ENCODE measurements at places on chromosomes 2 and 18.

- no peak for ATAC-seq
Observed at GRCh38 chr18:36650906-36651305, 177.9 kb downstream of the TPGS2 start.

- ATAC-seq, result no peak
Observed at GRCh38 chr2:128496700-128497099, 178.0 kb upstream of the HS6ST1 start.

DNA sequence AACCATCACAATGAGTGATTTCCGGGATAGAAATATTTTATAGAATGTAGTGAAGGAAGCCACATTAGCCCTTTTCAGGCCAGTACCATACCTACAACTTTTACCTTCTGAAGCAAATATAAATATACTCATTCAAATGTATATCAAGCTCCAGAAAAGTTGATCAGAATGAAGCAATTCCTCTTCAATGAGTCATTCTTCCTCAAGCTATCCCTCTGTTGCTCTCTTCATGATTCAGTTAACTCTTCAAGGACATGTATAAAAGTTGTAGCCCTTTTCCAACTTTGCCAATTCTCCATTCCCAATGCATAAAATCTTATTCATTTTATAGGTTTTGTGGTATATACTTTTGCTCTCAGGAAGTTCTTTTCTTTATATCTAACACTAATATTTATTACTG is 242.1 kb upstream of the RGPD4 start:
- peak; percentile 74 for ATAC-seq

- ATAC-seq, result no peak
Observed at GRCh38 chr2:171320731-171321130, 113.1 kb downstream of the METTL8 start.

- ATAC-seq, result no peak
Observed at GRCh38 chr2:219018286-219018685, 23.0 kb downstream of the CFAP65 start.

GRCh38 chr18:10089881-10090280 is 176.1 kb downstream of the VAPA start:
- no peak for ATAC-seq

GRCh38 chr2:88220718-88221117 is 50.6 kb downstream of the THNSL2 start:
- no peak for ATAC-seq

GRCh38 chr2:172550419-172550818 is 5.5 kb upstream of the PDK1 start:
- no peak for ATAC-seq

DNA sequence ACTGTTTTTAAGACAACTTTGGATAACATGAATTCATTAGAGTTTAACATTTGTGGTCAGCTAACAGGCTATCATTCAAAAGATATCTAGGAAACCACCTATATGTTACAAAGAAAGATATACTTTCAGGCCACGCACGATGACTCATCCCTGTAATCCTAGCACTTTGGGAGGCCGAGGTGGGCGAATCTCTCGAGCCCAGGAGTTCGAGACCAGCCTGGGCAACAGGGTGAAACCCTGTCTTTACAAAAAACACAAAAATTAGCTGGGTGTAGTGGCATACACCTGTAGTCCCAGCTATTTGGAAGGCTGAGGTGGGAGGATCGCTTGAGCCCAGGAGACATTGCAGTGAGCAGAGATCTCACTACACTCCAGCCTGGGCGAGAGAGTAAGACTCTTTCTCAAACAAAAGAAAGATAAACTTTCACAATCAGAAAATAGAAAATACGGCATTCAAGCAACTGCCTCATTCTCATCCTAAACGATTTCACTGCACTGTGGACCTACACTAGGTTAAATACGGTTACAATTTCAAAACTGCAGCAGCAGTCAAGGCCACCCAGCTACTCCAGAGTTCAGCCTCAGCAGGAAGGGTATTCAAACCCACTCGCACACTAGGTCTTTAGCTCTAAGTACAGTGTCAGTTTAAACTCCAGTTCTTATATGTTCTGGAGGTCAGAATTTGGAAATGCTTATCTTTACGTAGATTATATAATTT is 250.0 kb upstream of the SLC39A10 start:
- no peak for ATAC-seq

- ATAC-seq, result no peak
Observed at GRCh38 chr2:94759211-94759610, 112.0 kb upstream of the TEKT4 start.

GRCh38 chr18:59767732-59768131 is 70.5 kb upstream of the CCBE1 start:
- no peak for ATAC-seq

DNA sequence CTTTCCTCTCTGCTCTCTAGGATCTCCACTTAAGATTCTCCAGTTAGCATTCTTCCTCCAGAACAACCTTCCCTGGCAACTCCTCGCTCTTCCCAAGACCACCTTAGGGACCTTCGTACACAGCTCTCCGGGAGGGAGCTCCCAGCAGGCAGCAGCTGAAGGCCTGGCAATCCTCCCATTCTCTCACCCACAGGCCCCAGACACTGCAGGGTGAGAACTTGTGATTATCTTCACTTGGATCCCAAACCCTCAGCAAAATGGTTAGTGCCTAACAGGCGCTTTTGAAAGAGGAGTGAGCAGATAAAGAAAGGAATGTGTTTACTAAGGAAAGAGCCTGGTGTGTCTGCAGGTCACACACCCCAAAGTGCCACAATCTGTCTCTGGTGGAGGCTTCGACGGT is 83.8 kb upstream of the SNTG2 start:
- ATAC-seq, result no peak

GRCh38 chr18:61531182-61531581 is 198.0 kb downstream of the CDH20 start:
- peak; percentile 61 for ATAC-seq

DNA sequence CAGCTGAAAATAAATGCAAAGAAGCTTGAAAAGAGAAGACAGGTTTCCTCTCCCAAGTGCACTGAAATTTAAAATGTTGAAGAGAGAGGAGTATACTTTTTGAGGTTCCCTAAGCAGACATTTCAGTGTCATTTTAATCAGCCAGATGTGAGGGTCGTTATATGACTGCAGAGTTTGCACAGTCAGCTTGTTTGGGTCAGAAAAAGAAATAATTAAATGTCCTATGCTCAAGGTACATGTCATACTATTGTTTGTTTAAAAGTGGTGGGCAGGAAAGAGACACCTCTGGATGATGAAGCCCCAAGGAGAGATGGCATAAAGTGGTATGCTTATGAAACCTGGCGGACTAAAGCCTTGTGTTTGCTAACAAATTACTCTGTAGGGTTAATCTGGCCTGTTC is 55.2 kb downstream of the CCDC85A start:
- ATAC-seq, result no peak

Measured in SK-N-SH treated with all-trans-retinoic acid at 6 μM for 48 hours (cell line).